ENCODE measurements at places on chromosomes 5 and 9.

DNA sequence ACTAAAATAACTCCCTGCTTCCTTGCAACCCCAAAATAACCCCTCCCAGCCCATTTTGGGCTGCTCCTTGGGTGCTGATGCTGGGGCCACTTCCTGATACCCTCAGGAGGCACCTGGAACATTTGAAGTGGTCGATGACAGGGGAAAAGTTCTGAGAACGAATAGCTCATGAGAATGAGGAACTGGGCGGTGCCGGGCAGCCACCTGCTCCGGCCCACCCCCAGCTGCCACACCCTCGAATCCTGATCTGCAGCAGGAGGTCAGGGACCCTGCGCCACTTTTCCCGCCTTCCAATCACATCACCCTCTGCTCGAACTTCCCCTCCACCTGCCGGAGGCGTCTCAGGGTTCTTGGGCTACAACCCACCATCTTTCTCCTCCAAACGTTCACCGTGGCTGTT, 19.7 kb downstream of the HRH2 start:
- DNase-seq, result no peak

DNA sequence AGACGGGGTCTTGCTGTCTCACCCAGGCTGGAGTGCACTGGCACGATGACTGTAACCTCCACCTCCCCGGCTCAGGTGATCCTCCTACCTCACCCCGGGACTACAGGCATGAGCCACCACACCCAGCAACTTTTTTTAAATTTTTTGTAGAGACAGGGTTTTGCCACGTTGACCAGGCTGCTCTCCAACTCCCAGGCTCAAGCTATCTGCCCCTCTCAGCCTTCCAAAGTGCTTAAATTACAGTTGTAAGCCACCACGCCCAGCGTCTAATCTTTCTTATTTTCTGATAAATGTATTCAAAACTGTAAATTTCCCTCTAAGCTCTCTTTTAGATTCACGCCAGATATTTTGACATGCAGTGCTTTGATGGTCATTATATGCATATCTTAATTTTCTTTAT, 10.3 kb downstream of the FRRS1L start:
- DNase-seq, result no peak

DNA sequence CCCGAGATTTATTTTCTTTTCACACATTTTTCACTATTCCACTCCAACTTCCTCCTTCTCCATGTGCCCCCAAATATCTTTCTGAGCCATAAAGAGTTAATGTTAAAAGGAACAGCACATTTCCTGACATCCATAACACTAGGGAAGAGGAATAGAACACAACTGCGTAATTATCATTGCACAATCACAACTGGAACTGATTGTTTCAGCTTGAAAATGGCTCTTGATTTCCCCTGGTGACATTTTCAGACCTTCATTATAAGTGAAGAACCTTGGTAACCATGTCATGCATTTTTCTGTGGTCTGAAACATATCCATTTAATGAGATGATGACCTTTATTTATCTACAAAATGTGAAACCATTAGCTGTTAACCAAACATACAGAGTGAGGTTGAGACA, 82.4 kb downstream of the PCSK1 start:
- DNase-seq, result no peak

- no peak for DNase-seq
Observed at GRCh38 chr5:168833936-168834335, 254.8 kb upstream of the PANK3 start.

GRCh38 chr9:136493567-136493971, 10.7 kb upstream of the SEC16A start:
- no peak for DNase-seq

DNA sequence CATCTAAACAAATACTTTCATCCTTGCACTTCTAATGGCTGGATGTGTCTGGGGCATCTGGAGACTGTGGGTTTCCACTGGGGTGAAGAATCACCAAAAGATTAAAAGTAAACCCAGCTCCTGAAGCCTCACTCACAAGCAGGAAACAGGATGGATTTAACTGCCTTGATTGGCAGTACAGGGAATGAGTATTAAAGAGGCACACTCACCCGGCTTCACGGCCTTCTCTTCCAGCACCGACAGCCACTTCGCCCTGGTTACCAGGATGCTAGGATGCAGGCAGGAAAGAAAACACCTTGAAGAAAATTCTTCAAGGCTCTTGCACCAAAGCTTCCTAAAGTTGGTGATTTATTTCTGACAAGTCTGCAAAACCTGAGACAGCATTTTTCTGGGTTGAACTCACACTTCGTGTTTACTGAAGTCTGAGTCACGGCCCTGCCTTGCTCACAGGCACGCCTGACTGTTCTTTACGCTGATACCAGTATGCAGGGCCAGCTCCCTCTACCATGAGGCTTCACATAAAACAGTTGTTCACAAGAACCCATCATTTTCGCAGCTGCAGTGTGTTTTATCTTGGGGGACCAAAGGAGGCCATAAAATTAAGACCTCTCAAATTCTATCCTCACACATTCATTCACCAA, 56.5 kb upstream of the ZNF354A start:
- no peak for DNase-seq

GRCh38 chr5:143376911-143377813, 26.3 kb downstream of the NR3C1 start:
- DNase-seq, result no peak

DNA sequence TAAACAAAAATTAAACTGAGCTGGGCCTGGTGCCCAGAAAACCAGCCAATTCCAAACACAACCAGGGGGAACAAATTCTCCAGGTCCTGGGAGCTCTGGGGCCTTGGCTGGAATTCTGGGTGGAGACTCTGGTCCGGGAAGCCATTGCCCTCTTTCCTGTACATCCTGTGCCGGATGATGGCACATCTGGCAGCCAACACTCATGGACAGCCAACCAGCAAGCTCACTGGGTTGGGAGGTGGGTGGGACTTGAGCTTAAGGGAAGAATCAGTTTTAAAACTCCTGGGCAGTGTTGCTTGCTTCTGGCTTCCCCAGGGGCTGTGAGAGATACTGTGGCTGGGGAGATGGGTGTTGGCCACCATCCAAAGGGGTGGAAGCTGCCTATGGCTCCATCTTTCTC, 56.1 kb downstream of the PCDH1 start:
- no peak for DNase-seq
